Endothelial cell of umbilical vein (primary cell): ENCODE measurements at places on chromosomes 6 and 20.

DNA sequence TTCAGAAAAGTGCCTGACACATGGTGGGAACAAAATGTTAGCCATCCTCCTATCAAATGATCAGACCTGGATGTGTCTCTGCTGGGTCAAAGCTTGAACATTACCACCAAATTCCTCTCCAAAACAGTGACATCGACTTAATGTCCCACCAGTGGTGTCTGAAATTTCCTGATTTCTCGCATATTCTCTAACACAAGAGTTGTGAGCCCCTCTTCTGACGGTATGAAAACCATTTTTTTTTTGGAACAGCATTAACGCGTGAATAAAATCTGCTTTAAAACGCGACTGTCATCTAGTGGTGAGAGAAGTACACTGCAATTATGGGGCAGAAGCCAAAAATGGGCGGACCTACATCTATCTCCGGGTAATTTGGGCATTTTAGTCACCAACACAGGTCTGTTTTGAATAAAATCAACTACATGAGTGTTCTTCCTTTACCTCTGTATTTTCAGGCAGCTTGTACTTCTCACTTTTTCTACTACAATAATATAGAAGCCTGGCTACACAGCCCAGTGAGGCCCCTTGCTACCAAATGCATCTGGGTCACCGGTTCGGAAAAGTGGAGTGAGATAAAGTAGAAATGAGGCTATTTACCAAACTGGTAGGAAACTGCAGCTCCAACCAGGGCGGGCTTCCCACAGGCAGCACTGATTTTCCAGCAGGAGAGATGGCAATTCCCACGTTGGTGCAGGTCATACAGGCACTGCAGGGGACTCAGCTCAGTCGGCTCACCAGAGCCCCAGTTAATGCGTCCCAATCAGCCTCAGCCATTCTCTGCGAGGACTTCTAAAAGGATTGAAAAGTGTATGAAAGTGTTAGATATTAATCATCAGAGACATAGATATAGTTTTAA is 27.4 kb downstream of the MGME1 start:
- peaks cover 4% of the 10 kb centered on the region for H3K27me3 ChIP-seq
- H3K27ac ChIP-seq, result no peak overlapping the region
- H3K36me3 ChIP-seq, result no peaks in the 10 kb centered on the region
- DNase-seq, result peak; percentile 70

- no peaks in the 10 kb centered on the region for H3K36me3 ChIP-seq
- H3K4me3 ChIP-seq, result no peak overlapping the region
- H3K27me3 ChIP-seq, result peaks cover 21% of the 10 kb centered on the region
- DNase-seq, result peak; percentile 17
Observed at GRCh38 chr6:32886681-32887383, 32.8 kb downstream of the PSMB9 start.

GRCh38 chr6:135129136-135129856 is 51.8 kb upstream of the MYB start:
- H3K27ac ChIP-seq, result no peak overlapping the region
- H3K36me3 ChIP-seq, result no peaks in the 10 kb centered on the region
- no peak overlapping the region for H3K4me3 ChIP-seq
- no peak for DNase-seq

DNA sequence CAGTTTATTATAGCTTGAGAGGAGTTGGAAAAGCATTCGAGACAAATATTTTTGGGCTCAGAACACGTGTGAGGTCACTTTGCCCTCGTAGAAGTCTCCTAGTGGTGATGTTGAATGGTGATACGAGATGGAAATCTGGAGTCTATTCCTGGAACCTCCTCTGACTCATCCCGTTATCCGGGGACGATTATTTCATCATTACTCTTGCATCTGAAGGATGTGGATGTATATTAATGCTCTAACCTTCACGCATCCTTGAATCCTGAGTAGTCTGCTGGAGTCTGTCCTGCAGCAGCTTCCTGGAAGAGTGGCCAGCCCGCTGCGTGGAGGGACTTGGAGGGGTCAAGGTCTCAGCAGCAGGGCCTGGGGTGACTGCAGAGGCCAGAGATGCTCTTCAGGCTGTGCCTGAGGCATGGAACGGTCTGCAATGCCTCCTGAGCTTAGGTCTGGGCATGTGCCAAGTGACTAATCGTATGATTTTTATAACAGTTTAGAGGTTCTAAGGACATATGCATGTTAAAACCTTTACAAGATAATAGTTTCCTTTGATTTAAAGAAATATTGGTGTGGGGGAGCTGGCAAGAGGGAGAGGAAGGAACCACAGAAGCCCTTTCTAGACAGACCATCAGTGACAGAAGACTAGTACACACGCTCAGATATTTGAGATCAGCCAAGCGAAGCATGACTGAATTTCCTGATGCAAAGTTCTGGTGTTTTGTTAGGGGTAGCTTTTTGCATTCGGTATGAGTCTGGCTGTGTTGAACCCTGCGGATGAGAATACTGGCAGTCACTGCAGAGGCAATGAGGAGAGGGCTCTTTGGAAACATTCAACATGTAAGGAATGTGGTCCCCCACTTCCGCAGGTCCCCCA is 400.2 kb downstream of the QKI start:
- H3K27ac ChIP-seq, result no peak overlapping the region
- H3K4me3 ChIP-seq, result no peak overlapping the region
- H3K4me1 ChIP-seq, result no peaks in the 10 kb centered on the region
- no peaks in the 10 kb centered on the region for H3K27me3 ChIP-seq
- H3K36me3 ChIP-seq, result no peaks in the 10 kb centered on the region
- DNase-seq, result no peak
